ENCODE measurements at places on chromosomes 1 and 21.

DNA sequence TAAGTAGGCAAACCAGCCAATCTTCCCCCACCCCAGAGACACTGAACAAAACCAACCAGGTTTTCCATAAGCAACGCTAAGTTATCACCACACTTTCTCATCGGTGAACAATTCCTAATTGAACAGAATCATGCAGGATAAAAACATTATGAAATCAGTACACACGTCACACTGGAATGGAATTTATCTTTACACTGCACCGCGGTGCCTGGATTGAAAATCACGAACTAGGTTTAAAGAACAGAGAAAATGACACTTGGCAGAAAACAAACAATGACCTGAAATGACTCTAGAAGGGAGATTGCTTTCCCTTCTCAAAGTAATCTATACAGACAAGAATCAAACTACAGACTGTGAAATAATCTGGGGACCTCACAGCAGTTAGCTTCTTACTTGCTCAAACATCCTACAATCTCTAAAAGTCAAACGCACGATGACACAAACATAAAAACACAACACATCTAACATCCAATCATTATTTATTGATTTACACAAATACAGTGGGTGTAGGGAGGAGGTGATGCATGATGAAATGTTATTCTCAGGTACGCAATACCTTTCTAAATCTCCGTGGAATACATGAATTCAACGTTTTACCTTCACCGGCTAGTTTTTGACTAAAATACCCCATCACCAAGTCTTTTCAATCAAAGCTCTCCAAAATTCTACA is 1.9 kb downstream of the EIF4G3 start:
- DNase-seq: no peak

GRCh38 chr1:85339089-85339488 is 62.7 kb upstream of the BCL10 start:
- no peak for DNase-seq

DNA sequence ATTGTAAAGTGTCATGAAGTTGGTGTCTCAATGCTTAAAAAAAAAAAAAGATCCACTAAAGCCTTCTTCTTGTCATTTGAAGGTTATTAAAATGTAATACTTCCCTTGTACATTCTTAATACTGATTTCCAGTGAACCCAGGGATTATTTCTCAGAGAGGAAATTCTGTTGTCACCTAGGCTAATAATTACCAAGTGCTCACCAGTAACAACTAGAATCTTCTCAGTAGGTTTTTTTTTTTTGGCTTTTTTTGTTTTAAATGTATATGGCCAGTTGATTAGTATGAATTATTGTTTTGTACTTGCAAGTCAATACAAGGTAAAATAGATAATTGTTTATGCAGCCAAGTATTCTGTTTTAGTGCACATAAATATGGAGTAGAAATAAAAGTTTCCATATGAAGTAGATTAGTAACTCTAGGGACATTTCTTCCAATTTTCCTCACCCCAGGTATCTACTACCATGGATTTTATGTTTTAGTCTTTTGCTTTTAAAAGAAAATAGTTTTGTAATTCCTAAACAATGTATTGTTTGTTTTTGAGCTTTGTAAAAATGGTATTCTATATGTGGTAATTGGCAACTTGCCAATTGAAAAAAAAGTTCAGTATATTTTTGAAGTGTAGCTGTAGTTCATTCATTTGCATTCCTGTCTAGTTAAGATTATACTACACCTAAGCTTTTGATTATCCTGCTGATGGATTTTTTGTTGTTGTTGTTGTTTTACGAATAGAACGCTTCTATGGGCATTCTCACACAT is 21.9 kb downstream of the LAMC1 start:
- DNase-seq: no peak

DNA sequence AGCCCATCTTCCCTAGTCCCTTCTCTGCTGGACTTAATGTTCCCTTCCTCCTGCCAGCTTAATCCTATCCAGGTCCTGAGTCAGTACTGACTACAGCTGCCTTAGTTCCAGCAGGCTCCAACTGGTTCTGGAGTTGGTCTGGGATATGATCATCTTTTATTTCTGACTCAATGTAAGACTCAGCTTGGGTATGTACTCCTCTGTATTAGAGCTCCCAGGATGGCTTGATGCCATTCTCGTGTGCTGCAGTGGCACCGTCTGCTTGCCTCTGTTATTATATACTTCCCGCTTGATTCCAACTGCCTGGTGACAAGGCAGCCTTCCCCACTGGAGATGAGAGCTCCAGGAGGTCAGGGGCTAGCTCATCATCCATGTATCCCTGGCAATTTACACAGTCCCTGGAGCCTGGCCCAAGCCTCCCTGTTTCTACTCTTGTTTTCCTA is 164.4 kb upstream of the DPT start:
- DNase-seq: peak; percentile 50

- DNase-seq: no peak
These were observed 79.3 kb downstream of the MAP3K7CL start for GRCh38 chr21:29209696-29210095.

DNA sequence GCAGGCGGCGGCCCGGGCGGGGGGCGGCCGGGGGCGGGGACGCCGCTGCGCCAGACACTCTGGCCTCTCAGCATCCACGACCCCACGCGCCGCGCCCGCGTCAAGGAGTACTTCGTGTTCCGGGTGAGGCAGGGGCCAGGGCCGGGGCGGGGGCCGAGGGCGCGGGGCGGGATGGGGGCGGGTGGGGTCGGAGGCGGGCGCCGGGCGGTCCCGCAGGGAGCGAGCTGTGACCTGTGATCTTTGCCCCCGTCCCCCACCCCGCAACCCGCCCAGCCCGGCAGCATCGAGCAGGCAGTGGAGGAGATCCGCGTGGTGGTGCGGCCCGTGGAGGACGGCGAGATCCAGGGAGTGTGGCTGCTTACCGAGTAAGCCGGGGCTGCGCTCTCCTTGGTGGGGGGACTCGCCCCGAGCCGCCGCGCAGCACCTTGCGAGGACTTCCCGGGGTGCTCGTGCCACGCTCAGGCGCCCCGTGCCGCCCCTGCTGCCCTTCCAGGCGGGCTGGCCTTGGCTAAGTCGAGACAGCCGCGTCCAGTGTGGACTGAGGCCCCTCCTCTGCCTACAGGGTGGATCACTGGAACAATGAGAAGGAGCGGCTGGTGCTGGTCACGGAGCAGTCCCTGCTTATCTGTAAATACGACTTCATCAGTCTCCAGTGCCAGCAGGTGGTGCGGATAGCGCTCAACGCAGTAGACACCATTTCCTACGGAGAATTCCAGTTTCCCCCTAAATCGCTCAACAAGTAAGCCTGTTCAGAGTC is 514 bp downstream of the TPRG1L start:
- DNase-seq: peak; percentile 69

GRCh38 chr1:44034976-44035716 is 3.9 kb upstream of the SLC6A9 start:
- no peak for DNase-seq

GRCh38 chr21:24727803-24728440 is 879.4 kb downstream of the MRPL39 start:
- DNase-seq: no peak

GRCh38 chr21:8994640-8995511 is 1526.5 kb upstream of the TPTE start:
- DNase-seq: no peak

- no peak for DNase-seq
These were observed 103.3 kb downstream of the NRIP1 start for GRCh38 chr21:14961502-14961901.

- no peak for DNase-seq
These were observed 251.3 kb upstream of the FGGY start for GRCh38 chr1:59045636-59046035.

DNA sequence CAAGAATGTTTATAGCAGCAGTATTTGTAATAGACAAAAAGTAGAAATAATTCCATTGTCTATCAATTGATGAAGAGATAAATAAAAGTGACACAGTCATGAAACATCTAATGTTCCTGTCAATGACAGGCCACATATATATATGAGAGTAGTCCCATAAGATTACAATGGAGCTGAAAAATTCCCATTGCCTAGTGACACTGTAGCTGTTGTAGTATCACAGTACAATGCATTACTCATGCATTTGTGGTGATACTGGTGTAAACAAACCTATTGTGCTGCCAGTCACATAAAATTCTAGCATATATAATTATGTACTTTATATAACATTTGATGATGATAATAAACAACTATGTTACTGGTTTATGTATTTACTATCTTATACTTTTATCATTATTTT is 141.9 kb upstream of the LYPLAL1 start:
- no peak for DNase-seq

All from ureter (tissue), 1 donor.